ENCODE measurements at places on chromosomes 11 and 22.

DNA sequence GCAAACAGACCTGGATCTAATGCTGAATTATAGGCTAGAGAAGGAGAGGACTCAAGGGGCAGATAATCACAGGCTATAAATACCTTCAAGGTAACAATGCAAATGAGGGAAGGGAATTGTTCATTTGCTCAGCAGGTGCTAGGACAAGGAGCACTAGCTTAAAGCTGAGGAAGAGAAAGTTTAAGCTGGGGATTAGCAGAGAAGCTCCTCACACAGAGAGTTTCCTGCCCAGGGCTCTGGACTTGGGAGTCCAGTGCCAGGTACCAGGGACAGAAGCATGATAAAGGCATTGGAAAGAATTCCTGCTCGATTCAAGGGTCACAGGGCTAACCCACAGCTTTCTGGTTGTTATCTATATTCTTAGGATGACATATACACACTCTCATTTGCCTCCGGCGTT is 509.9 kb downstream of the NTM start:
- no peak for DNase-seq

GRCh38 chr11:110990311-110990710 is 255.2 kb upstream of the POU2AF2 start:
- DNase-seq = no peak

GRCh38 chr11:16956538-16957153 is 57.6 kb downstream of the PLEKHA7 start:
- DNase-seq = no peak

DNA sequence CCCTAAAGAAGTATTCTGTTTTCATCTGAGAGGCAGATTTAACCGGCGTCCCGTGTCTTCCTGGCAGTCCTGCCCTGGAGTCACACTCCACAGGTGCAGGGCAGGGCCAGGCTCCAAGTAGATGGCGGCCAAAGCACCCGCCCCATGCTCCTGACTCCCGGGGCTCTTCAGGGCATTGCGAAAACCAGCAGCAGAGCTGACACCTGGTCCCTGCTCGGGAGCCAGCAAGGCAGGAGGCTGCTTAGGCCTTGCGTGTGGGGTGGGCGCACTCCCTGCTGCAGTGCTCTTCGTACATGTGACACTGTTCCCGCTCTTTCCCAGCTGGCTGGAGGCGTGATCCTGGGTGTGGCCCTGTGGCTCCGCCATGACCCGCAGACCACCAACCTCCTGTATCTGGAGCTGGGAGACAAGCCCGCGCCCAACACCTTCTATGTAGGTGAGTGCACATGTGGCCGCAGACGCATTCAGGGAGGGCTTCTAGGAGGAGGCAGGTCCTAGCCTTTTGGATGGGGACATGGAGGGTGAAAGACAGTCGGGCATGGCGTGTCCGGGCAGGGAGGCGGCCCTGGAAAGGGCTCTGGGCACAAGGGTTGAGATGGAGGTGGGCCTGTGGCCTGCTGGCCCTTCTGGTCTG is 10.3 kb upstream of the TSSC4 start:
- DNase-seq = no peak

- no peak for DNase-seq
Observed at GRCh38 chr11:76526878-76527277, 82.1 kb downstream of the EMSY start.

DNA sequence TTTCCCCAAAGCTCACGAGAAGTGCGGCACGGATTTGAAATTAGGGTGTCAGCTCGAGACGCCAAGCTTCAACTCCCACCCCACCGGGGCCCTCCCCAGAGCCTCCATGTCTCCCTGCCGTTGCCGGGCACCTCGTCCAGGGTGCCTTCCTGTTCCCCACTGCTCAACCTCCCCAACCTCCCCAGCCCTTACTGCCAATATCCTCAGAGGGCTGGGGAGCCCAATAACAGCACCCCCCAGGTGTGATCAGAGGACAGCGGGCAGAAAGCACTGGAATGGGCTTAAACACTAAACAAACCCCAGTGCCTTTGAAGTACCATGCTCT is 1336.4 kb downstream of the TBC1D22A start:
- no peak for DNase-seq

- DNase-seq = no peak
Observed at GRCh38 chr22:20423906-20424551, 13.6 kb downstream of the SCARF2 start.

- no peak for DNase-seq
Observed at GRCh38 chr11:76083563-76084451, 122.5 kb downstream of the WNT11 start.

DNA sequence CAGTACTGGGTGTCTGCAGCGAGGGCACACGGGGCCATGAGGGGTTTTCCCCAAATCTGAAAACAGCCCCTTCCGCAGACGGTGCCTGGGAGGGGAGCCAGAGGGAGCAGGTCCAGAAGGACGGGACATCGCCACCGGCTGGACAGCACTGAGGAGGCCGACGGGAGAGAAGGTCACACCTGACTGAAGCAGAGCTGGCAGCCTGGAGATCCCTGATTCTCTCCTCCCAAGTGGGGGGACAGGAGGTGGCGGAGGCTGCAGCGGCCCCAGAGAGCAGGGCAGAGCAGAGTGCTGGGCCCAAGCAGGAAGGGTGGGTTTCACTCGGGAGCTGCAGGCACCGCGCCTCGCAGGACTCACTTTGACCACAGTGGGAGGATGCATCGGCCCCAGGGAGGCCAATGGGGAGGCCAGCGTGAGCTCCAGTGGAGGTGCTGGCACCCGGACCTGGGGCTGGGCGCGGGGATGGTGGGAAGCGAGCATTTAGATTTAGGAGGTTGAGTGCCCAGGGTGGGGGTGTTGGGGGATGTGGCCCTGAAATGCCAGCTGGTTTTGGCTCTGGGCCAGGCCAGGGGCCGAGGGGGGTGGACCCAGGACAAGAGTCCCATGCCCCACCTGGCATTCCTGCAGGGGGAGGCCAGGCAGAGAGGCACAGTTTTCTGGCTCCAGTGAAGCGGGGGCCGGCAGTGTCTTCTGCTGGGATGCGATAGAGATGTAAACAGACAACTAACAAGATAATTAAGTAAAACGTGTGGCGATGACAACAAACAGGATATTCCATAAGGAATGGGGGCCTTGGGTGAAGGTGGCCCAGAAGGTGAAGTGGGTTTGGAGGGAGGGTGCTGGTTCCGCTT is 92.3 kb upstream of the FGF3 start:
- no peak for DNase-seq

Measured in effector CD4-positive, alpha-beta T cell (primary cell).